ENCODE measurements at places on chromosomes 2 and 18.

GRCh38 chr18:70195852-70196434 is 9.5 kb downstream of the RTTN start:
- no peak for DNase-seq

DNA sequence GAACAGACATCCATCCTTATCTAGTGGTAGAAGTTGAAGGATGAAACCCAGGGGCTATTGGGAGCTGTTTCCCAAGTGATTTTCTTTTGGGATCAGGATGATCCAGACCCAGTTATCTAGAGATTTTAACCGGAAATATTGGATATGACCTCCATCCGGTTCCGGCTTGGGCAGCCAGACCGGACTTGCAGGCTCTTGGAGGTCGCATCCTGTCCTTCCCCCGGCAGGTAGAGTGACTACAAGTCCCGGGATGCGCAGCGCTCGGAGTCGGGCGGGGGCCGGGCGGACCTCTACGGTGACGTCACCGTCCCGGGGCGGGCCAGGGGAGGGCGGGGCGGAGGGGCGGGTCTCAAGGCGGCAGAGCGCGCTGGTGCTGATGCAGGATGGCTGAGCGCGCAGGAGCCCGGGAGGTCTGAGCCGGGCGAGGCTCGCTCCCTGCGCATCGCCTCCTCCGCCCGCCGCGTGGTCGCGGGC is at the start of gene KIF5C:
Gene KIF5C (plus strand): TSS at position 360 of the 474 bp plus-strand sequence. CDS start 391 bp downstream, outside the sequence.
- no peak for DNase-seq

DNA sequence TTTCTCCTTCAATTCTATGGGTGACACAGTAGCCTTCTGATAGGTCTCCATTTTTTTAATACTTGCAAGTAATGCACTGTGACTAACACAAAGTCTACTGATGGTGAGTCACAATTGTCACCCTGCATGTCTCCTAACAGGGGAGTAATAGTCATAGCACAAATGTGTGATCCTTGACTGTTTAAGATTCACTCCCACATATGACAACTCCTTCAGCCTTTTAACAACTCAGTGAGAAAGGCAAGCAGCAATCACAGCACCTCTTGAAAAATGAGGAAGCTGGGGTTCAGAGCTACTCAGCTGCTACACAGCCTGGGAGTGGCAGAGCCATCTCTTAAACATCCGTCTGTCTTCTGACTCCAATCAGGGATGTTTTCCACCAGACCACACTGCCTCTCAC is 63.8 kb downstream of the EHD3 start:
- no peak for DNase-seq

DNA sequence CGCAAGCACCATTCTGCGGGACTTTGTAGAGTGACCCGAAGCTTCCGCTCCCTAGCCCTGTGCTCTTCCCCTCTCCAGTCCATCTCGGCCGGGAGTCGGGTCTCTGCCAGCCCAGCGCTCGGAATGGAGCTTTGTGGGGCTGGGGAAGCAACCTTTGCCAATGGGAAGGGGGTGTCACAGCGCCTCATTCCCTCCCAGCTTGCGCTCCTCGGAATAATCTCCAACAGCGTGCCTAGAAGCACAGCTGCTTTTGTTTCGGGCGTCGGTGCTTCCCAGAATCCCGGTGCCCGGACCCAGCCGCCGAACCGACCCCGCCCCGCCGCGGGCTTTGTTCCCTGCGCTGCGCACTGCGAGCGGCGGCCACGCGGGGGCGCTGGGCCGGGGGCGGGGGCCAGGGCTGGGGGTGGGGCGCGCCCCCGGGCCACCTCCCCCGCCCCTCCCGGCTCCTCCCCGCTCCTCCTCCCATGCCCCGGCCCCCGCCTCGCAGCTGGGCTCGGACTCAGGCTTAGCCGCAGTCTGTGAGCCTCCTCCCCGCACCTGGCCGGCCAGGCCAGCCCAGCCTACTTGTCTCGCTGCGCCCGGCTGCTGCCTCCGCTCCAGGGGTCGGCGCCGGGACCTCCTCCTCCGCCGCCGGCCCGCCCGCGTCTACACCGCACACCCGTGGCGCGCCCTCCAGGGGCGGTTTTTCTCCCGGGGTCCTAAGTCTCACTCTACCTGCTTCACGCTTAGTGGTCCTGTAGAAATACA is 77.7 kb upstream of the SMAD2 start:
- DNase-seq, result no peak

DNA sequence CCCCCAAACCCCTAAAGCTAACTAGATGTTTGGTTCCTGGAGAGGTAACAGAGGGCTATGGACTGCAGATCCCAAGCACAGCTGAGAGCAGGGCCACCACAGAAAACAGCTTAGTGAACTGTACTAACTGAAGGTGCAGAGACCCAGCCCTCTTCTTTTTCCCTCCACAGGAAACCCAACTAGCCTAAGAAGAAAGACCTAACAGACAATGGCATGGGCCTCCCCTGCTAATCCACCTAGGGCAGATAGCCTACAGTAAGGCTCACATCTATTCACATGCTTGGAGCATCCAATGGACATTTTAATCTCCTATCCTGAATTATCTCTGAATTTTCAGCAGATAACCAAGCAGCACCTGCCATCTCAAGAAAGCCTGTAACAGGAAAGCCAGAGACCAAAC is 8.8 kb upstream of the FECH start:
- no peak for DNase-seq

- no peak for DNase-seq
Measured at GRCh38 chr18:25434745-25435144, 82.8 kb upstream of the ZNF521 start.

- no peak for DNase-seq
Measured at GRCh38 chr2:176560296-176560695, 291.1 kb downstream of the MTX2 start.
